ENCODE measurements at places on chromosomes 5 and 9.

DNA sequence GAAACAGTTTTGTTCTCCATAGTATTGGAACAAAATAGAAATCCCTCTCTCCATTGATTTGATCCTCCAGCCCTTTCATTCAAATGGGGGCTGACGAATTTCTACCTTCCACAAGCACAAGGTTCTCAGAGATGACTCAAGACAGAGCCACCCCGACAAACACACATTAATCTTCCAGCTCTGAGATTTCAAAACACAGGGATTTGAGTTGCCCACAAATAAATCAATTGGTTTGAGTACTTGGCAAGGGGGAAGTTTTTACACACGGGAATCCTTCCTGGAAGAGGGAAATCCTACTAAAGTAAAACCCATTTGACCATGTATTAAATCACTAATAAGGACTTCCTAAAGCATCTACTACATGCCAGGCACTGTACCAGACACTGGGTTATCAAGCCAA, 5.4 kb downstream of the ADRA1B start:
- no peak for DNase-seq

- DNase-seq = no peak
These were observed 672.8 kb downstream of the ACTL7B start for GRCh38 chr9:108182950-108183381.

DNA sequence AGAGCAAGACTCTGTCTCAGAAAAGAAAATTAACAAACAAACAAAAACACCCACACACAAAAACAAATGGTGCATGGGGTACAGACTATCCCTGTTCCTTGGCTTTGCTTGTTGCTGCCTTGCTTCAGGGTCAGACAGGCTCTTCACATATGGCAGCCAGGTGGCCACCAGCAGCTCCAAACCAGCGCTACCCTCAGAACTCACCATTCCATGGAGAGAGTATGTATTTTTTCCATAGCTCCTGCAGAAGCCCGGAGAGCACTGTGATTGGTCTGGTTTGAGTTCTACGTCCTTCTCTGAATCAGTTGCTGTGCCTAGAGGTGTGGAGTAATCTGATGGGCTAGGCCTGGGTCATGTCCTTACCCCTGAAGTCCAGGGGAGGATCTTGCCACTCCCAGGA, 25.2 kb upstream of the HSPA9 start:
- no peak for DNase-seq

DNA sequence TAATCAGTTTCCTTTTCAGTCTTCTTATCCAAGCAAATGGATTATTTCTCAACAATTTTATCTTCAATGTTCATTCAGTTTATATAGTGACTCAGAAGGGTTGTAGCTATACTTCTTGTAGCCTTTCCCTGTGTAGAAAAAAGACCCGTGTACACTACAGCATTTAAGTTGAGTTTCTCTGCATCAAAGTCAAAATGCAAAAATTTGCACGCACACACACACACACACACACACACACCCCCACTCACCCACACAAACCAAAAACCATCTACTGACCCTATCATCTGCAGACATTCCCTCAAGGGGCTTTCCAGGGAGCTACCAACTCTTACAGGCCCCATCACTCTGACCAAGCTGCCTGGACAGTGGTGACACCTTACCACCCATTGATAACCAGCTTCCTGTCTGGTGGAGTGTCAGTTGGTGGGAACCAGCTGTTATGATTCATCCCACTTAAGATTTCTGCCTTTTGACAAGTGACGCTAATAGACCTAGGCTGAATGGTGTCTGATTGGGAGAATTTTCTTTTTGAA, 12.2 kb upstream of the ELL2 start:
- no peak for DNase-seq

GRCh38 chr5:153752890-153753289, 262.4 kb downstream of the GRIA1 start:
- DNase-seq = no peak

- DNase-seq = peak; percentile 6
These were observed 8.1 kb downstream of the PPP3R2 start for GRCh38 chr9:101586651-101587050.

- DNase-seq = no peak
These were observed 22.6 kb upstream of the MAMDC2 start for GRCh38 chr9:70020991-70021571.

GRCh38 chr5:134091626-134092121, 22.8 kb upstream of the TCF7 start:
- no peak for DNase-seq

DNA sequence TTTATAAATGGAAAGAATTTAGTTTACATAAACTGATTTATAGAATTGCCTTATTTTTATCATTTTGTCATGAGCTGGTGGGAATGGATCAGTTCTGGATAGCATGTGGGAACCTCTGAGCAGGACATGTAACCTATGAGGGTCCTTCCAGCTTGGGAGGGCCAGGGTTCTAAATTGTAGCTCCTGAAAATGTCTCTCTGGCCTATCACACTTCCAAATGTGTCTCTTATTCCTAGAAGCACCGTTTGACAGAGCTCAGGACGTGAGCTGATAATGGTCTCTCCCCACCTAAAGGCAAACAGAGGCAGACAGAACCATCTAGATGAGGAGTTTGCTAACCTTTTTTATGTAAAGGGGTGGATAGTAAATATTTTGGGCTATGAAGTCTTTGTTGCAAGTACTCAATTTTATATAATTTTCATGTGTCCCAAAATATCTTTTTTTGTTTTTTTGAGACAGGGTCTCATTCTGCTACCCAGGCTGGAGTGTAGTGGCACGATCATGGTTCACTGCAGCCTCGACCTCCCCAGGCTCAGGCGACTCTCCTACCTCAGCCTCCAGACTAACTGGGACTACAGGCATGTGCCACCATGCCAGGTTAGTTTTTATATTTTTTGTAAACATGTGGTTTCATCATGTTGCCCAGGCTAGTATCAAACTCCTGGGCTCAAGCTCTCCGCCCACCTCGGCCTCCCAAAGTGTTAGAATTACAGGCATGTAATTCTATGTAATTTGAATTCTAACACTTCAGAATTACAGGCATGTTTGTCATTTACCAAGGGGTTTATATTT, 4.0 kb downstream of the TRAF1 start:
- DNase-seq = no peak

DNA sequence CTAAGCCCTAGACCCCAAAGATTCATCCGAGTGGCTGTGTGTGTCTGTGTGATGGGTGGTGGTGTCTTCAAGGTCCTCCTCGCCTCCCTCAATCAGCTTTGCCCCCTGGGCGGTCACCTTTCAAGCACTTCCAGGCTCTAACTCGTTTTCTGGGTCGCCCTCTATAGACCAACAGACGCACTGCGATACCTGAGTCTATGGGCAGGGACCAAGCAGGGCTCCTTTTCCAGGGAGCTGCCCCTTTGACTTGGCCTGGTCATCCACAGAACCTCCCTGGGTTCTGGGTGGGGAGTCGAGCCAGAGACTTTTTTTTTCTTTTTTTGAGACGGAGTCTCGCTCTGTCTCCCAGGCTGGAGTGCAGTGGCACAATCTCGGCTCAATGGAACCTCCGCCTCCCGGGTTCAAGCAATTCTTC, 1.1 kb downstream of the SLC27A4 start:
- DNase-seq = peak; percentile 74

DNA sequence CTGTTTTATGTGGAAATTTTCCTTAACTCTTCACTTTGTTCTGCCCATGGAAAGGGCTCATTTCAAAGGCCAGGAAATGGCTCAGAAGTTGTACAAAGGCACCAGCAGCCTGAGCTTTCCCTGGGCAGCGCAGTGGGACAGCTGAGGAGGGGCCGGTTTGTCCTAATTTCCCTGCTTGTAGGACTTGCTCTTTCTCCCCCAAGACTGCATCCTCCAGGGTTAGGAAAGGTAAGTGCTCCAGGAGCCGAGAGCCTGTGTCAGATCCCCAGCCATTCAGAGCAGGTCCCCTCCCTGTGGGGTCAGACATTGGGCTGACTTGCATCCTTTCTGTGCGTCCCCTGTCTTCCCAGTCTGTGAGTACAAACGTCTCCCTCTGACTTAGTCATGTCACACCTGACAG, 43.5 kb downstream of the AGXT2 start:
- DNase-seq = no peak

GRCh38 chr5:179408611-179409010, 63.4 kb upstream of the ADAMTS2 start:
- no peak for DNase-seq

GRCh38 chr9:9412241-9412640, 1200.6 kb downstream of the PTPRD start:
- DNase-seq = no peak

DNA sequence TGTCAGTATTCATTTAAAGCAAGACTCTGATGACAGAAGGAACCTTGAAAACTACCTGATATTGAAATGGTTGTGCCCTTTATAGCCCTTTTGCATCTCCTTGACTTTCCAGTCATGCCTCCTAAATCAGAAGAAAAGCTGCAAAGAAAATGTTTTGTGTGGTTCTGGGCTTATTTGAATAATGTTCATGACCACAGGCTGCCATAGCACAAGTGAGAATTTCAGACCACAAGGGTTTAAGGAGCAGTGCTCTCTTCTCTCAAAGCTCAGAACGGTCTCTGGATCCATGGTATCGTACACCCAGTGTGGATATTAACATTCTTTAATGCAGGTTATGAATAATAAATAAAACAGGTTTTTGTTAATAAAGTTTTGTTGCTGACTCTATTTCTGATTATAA, 54.2 kb downstream of the GPR107 start:
- no peak for DNase-seq

GRCh38 chr9:98607787-98608186, 100.9 kb downstream of the GABBR2 start:
- DNase-seq = no peak

DNA sequence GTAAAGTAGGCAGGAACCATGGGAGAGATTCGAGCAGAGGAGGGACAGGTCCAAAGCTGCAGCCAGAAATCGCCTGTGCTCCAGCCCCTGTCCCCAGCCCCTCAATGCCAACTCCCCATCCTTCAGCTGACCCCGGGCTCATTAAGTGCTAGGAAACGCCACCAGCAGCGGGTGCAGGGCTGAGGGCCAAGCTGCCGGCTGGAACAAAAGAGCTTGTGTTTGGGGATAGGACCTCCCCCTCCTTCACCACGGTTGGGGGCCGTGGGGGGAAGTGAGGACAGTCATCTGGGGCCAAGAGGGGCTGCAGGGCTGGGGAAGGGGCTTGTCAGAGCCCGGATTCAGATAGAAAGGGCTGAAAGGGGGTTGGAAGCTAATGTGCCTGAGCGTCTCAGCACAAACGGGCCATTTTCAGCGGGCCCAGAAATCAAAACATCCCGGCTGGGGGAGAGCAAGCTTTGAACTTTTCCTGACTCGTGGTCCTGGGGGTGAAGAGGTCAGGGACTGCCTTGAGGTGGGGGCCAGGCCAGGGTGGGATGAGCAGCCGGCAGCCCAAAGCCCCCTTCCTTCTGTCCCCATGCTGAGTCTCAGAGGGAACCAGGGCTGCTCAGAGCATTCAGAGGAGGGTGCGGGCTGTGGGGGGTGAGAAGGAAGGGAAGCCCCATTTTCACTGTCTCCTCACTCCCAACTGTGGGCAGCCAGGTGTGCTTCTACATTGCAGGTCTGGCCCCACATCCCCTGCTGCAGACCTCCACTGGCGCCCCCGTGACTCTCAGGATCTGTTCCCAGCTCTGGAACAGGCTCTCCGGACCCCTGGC, 69.4 kb upstream of the DAB2IP start:
- no peak for DNase-seq

GRCh38 chr9:111945216-111945615, 48.6 kb downstream of the UGCG start:
- DNase-seq = peak; percentile 40

- no peak for DNase-seq
These were observed 114.9 kb downstream of the MLLT3 start for GRCh38 chr9:20507431-20507830.

GRCh38 chr9:14309403-14309802, 4.5 kb downstream of the NFIB start:
- no peak for DNase-seq

DNA sequence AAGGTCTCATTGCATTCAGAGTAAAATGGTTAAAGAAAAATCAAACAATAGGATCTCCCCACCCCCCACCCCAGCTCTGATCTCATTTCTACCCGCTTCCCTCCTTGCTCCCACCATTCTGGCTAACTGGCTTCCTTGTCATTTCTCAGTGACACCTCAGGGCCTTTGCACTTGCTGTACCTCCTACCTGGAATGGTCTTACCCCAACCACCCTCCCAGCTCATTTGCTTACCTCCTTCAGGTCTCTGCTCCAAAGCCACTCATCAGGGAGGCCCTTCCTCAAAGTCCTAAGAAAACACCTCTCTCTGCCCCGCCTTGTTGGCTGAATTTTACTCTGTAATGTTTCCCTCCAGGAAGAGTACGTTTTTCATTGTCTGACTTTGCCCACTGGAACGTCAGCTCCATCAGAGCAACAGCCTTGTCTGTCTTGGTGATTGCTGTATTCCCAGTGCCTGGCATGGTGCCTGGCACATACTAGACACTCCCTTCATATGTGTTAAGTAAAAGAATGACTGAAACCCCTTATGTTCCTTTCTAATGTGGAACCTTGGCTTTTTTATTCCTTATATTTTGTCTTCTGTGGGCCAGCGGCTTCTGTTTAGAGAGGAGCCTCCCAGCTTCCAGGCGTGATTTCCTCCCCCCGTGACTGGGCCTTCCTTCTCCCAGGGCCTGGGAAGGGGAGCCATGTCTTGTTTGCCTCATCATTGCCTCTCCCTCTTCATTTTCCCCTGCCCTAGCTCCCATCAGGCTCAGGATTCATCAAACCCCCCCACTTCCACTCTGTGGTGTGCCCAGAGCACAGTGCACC, 26.9 kb downstream of the NEURL1B start:
- DNase-seq = no peak

DNA sequence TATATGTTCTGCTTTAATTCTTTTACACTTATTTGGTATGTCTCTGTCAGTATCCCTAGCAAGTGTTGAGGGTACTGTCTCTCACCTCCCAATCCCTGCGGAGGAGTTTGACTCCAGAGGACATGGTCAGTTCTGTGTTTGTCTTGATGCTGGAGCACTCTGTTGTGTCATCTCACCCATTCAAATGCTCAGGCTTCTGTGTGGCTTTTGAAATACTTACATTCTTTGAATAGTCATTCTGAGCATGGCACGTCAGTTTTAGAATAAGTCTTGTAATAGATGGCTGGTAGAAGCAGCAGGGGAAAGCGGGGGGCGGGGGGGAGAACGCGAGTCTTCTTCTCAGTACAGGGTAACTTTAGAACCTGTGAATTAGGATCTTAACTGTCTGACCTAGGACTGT, 12.3 kb downstream of the MAST4 start:
- DNase-seq = no peak
